T-helper 1 cell treated with Interleukin-12 subunit alpha and Interleukin-12 subunit beta and Interleukin-4 antibody, amounts not matched to agents 30 ng/mL and 1 ng/mL, for 36 hours (primary cell): ENCODE measurements at places on chromosomes 4 and X. TPM values are rescaled to one million over a fixed set of nuclear protein-coding genes. Genes with fewer than 3 reads are reported as not detected.

GSX2 gene
- not detected in 2 replicates for total RNA-seq

HSFX3 gene
- total RNA-seq = not detected in 2 replicates

GPR50 gene
- not detected in 2 replicates for total RNA-seq

GIMD1 gene
- not detected in 2 replicates for total RNA-seq

PABPC4L gene
- not detected in 2 replicates for total RNA-seq

HSFX4 gene
- total RNA-seq = 0.22 TPM in 1 of 2 replicates, not detected in the other

CT45A1 gene
- total RNA-seq = not detected in 2 replicates

PDLIM3 gene
- not detected in 2 replicates for total RNA-seq

UGT2B15 gene
- not detected in 2 replicates for total RNA-seq

WWC2 gene
- 0.27 and 0.32 TPM in 2 replicates for total RNA-seq

DCUN1D4 gene
- 25.5 and 29.1 TPM in 2 replicates for total RNA-seq

SMIM10L2A gene
- 0.64 and 0.80 TPM in 2 replicates for total RNA-seq
